ENCODE measurements at places on chromosomes 11 and 22.

GRCh38 chr22:24503137-24503842 lies 8.2 kb downstream of the UPB1 start:
- peak; percentile 70 for DNase-seq

DNA sequence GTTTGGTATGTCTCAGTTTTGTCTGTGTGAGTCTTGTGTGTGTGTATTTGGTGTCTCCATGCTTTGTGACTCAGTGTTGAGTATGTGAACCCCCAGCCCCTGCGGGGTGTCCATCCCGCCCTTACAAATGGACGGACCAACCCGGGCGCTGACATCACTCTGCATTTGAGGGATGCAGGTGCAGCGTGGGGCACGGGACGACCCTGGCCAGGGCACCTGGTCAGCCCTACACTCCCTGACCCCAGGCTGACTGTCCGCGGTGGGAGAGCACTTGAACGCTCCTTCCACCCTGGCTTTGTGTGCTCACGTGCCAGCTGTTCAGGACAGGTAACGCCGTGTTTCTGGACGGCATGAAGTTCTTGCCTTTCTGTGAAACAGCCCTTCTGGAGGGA lies 369.0 kb downstream of the BRD1 start:
- DNase-seq, result no peak

GRCh38 chr11:69276165-69276564 lies 17.8 kb upstream of the MYEOV start:
- DNase-seq, result no peak

- no peak for DNase-seq
Measured at GRCh38 chr11:17683377-17684161, 35.8 kb upstream of the MYOD1 start.

DNA sequence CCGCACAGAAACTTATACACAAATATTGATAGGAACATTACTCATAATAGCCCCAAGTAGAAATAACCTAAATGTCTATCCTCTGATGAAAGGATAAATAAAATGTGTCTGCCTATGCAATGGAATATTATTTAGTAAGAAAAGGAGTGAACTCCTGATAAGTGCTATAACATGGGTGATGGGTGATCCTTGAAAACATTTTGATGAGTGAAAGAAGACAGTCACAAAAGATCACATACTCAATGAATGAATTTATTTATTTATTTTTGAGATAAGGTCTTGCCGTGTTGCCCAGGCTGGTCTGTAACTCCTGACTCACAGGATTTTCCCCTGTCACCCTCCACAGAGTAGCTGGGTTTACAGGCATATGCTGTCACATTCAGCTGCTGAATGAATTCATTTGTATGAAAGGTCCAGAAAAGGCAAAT lies 17.3 kb downstream of the RNF121 start:
- peak; percentile 25 for DNase-seq

GRCh38 chr11:65872586-65873317 lies at the start of gene EFEMP2:
Gene EFEMP2 (minus strand): TSS chr11:65872800. CDS start chr11:65872354, 446 bp downstream.
- DNase-seq, result no peak

DNA sequence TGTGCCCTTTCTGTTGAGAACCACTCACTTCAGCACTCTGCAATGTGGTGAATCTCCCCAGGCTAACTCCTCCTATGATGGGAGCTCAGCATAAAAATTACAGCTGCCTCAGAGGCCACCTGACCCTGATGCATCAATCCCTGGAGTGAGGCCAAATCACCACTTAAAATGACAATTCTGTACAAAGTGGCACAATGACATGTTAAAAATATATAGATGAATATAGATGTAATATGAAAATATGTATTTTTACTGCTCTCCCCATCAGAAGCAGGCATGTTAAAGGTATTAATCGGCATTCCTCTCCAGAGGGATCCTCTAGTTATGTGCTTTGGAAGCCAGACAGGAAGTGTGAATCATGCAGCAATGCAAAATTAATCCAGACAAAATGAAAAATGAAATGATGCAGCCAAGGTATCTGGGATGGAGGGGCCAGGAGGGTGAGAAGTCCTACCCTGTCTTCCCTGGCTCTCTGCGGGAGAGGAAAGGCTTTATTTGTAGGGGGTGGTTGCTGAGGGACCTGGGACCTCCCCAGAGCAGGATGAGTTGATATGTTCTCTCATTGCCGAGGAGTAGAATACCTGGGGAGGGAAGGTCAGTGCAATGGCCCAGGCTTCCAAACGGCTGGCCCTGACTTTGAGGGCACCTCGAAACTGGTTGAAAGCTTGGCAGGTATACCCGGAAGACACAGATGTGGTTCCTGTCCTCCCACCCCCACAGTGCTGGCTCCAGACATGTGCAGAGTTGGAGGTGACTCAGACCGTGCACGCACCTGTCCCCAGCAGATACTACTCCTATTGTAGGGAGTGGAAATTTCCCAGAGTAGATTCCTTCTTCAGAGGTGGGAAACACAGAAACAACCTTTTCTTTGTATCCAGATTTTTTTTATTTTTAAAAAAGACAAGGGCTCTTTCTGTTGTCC lies 347.9 kb upstream of the NCAM1 start:
- DNase-seq, result no peak

DNA sequence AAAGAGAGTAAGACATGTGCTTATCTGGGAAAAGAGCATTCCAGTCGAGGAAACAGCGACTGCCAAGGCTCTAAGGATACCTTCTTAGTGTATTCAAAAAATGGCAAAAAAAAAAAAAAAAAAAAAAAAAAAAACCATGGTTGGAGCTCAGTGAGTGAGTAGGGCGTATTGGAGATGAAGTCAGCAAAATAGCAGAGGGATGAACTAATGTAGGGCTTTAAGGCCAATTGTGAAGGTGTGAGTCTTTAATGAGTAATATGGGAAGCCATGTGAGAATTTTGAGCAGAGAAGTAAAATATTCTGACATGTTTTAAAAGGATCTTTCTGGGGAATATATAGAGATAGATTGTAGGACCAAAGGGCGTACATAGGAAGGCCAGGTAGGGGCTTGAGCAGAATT lies 498.6 kb upstream of the ISX start:
- DNase-seq, result no peak

DNA sequence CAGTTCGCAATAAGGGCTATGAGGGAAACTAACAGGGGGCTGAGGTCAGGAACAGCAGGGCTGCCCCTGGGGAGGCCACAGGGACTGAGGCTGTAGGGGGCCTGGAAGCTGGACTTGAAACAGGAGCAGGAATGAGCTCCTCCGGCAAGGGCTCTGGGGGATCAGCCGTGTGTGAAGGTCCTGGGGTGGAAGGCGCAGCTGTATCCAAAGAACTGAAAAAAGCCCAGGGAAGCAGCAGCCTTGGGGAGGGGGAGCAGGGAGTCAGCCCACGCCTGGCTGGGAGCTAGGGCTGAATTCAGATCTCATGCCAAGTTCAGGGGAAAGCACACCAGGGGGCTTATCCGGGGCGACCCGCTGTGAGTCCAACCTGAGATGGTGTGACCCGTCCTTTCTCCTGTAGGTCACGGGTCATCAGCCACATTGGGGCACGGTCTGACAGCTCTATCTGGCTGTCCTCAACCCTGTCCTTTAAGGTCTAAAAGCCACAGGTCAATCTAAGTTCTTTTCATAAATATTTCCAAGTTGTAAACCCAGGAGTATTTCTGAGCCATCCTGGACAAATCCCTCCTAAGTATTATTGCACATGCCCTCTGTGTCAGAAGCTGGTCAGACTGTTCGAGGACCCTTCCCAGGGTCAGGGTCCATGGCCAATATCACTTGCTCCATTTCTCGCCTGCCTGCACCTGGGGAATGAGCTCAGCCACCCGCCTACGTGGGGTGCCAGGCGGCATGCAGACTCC lies 18.0 kb downstream of the TP53AIP1 start:
- no peak for DNase-seq

GRCh38 chr11:1547467-1548098 lies 24.5 kb downstream of the DUSP8 start:
- no peak for DNase-seq

DNA sequence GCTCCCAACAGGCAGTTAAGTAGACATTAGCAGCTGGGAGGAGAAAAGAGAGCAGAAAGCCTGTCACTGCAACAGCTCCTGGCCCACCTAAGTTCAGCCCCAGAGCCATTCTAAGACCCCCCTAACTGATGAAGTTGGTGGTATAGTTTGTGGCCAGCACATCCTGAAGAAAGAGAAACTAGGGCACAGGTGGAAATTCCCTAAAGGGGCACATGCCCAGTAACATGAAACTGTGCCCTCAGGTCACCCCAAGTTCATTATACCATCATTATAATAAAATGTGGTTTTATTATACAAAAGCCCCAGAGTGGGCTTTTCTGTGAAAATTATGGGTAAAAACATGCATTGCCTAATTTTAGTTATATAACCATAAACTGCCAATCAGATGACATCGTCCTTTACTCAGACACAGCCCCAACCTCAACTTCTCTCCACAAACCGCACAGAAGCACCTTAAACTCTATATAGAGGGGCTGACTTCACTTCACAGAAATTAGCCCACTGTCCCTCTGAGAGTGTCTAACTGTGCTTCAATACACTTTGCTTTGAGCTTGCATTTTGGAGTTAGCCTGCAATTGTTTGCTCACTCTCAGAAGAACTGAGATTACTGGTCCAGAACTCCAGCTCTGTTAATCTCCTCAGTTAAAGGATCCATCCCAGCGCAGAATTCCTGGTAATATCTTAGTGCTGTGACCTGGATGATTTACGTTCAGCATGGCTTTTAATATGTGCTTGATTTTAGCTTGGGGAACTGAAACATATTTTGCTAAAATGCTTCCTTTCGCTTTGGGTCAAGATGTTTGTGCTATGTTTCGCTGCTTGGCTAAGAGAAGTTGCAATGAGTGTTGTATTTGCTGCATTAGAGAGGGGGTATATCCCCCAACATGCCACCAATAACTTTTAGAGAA lies 1.8 kb upstream of the APOL3 start:
- no peak for DNase-seq

DNA sequence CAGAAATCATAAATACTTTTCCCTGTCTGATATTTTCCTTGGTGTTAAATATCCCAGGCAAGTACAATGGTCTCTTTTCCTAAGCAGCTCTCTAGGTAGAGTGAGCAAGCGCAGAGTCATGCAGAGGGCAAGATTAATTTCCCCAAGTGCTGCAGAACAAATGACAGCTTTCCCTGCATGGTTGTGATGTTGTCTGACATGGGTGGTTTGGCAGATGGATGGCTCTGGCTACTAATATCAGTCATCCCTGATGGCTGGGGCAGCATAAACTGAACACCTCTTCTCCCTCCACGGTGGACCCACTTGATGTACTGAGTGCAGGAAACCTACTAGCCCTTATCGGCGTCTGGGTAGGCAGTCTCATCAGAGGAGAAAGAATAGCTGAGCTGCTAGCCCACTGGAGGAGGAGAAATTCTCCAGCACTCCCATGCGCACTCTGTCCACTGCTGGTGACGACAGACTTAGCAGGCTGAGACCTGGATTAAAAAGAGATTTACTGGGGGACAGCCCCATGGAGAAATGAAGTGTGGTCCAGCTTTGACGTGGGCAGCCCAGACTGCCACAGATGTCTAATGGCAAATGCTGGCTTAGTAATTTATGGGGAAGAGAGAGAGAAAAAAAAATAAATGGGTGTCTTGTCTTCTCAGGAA lies 202.9 kb downstream of the DBX1 start:
- DNase-seq, result no peak

DNA sequence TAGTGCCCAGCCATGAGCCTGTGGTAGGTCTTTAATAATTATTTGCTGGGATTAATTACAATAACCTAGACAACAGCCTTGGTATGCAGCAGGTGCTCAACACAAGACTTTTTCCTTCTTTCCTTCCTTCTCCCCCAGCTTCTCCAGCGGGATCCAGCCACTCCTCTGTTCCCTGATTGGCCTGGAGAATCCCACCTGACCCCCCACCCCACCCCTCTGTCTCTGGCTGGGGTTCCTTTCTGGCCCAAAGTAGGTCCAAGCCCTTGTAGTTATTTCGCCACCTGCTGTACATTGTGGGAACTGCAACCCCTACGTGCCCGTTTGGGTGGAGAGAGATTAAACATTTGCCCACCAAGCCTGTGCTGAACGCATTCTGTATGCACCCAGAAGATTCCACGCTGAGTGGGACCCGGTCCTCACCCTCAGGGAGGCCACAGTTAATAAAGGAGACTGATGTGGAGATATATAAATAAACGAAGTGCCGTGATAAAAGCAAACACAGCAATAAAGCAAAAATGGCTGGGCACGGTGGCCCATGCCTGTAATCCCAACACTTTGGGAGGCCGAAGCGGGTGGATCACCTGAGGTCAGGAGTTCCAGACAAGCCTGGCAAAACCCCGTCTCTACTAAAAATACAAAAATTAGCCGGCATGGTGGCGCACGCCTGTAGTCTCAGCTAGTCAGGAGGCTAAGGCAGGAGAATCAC lies 32.1 kb upstream of the DGKZ start:
- DNase-seq, result peak; percentile 88

DNA sequence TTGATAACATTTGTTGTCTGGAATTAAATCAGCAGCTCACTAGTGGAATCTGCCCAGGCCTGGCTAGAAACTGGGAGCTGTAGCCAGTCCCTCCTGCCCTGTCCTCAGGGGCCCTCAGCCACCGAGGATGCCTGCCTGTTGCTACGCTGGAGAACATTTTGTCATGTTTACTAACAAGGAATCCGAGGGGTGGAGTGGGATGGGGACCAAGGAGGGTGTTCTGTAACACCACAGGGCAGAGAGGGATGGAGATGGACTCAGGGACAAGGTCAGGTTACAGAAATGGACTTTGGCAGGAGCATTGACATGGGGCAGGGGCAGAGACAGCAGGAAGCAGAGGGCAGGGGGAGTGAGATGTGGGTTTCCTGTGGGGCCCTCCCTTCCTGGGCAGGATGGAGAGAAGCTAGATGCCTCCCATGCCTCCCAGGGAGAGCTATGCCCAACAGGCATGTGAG lies 45.8 kb upstream of the AMPD3 start:
- no peak for DNase-seq

- no peak for DNase-seq
Measured at GRCh38 chr11:70483077-70483861, 84.9 kb downstream of the CTTN start.

DNA sequence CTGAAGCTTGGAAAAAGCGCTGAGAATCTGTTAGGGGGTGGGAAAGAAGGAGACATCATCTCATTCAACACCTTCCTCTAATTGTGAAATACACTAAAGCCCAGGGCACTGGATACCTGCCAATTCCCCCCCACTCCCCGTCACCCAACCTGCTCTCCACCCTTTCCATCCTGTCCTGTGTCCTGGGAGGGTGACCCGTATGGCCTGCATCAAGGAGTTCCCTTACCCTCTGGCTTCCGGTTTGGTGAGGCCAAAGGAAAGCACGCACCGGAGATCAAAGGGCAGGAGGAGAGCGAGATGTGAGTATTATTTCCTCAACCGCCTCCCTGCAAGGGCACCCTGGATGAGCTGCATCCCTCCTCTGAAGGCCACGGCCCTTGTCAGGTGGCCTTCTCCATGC lies 65.0 kb upstream of the PTPRJ start:
- peak; percentile 30 for DNase-seq

- no peak for DNase-seq
Measured at GRCh38 chr11:90699791-90700400, 477.0 kb upstream of the CHORDC1 start.

DNA sequence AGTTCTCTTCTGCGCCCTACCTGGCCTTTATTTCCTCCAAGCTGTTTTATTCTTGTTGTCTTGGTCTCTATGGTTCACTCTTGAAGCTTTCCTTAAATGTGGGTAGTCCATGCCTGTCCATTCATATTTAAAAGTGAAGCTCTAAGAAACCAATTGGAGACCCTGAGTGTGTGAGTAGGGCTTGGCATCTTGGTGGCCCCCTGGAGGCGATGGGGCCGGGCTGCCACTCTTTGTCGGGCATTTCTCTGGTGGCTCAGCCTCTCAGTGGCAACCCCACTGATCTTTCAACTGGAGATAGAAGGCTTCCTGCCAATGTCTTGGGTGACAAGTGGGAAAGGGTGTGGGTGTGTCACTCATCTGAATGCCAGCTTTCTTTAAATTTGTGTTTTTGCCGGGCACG lies 9.1 kb downstream of the TRPT1 start:
- no peak for DNase-seq

GRCh38 chr11:110493346-110493745 lies 63.6 kb downstream of the FDX1 start:
- DNase-seq, result no peak

Measured in activated CD4-positive, alpha-beta T cell treated with anti-CD3 and anti-CD28 coated beads, Interleukin-2, amount 50 U/mL, for 48 hours (primary cell).